ENCODE measurements at places on chromosomes 12 and 14.

DNA sequence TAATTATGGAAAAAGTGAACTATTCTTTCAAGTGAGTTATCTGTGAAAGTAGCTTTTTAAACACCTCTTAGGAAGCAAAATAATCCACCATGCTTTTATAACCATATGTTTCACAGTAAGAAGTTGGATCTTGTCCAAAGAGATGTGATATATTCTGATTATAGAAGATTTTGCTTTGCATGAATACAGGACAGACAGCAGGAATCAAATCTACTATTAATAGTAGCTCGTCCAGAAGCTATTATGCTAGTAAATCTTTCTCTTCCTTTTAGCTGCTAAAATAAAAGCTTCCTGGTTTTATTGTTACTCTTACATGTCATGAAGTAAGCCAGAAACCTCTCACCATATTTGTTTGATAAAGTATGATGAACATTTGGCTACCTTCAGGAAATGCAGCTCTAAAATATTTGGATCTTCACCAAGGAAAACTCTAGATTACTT, 257.0 kb downstream of the IPO8 start:
- DNase-seq, result no peak

DNA sequence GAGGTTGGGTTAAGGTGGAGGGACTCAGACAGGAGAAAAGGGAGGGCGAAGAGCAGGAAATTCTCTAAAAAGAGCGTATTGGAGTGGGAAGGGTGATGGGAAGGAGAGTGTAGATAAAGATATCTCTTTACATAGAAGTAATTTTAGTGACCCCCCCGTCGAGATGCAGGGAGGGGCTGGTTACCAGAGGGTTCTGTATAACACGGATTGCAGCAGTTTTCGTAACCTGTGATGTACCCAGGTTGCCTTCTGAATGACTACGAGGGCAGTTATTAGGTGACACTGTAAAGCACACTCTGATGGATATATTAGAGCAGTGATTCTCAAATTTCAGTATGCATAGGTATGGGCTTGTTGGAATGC, 443 bp downstream of the DNAL1 start:
- DNase-seq, result no peak

DNA sequence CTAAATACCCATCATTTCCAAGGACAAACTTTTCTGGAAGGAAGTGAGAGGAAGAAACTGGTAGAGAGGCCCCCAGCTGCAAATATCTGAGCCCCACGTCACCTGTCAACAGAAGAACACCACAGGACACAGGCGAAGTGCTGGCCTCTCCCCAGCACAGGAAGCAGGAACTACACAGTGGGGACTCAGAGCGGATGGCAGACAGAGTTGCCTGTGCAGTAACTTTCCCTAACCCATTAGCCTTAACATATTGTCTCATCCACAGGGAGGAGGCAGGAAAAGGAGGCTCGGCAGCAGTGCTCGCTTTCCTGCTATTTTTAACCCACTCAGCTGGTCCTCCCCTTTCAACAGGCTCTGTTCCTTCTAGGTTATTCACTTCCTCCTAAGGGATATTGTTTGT, 111.5 kb upstream of the TMPO start:
- DNase-seq, result no peak

DNA sequence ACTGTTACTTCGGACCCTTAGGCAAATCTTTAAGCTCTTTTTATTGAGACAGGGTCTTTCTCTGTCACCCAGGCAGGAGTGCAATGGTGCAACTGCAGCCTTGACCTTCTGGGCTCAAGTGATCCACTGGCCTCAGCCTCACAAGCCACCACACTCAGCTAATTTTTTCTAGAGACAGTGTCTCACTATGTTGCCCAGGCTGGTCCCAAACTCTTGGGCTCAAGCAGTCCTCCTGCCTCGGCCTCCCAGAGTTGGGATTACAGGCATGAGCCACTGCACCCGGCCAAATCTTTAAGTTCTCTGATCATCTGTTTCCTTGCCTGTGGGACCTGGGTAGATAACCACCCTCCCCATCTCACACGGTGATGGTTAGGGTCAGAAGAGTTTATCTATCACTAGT, 2.3 kb upstream of the GPX2 start:
- DNase-seq, result no peak

- DNase-seq, result no peak
Measured at GRCh38 chr12:67452119-67452805, 183.1 kb downstream of the CAND1 start.

All from progenitor cell of endocrine pancreas (in vitro differentiated cells).